ENCODE measurements at places on chromosomes 6 and 20. TPM values are rescaled to one million over a fixed set of nuclear protein-coding genes. Genes with fewer than 3 reads are reported as not detected.
A peak's percentile ranks its signal among the peaks of the same experiment; 100 is the strongest.

The ATXN1 gene
- 70.9 TPM for total RNA-seq

The CST1 gene
- not detected for total RNA-seq

The HLA-DMB gene
- 0.11 TPM for total RNA-seq

The TRIM15 gene
- not detected for total RNA-seq

DNA sequence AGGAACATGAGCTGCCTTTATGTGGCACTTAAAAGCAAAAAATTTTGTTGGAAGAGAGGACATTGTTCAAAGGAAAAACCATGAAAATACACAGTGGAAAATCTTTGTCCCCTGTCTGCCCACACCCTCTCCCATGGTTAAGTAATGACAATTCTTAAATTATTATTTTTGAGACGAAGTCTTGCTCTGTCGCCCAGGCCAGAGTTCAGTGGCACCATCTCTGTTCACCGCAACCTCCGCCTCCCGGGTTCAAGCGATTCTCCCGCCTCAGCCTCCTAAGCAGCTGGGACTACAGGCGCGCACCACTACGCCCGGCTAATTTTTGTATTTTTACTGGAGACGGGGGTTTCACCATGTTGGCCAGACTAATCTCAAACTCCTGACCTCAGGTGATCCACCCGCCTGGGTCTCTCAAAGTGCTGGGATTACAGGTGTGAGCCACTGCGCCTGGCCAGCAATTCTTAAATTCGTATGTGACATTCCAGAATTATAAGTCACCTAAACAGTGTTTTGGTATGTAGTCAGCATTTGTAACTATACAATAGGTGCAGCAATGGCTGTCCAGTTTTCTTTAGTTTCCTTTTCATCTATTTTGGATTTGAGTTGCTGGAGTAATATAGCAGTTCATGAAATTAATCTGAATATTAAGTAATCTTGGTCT is 636 bp upstream of the SSR1 start:
- DNase-seq, result no peak

DNA sequence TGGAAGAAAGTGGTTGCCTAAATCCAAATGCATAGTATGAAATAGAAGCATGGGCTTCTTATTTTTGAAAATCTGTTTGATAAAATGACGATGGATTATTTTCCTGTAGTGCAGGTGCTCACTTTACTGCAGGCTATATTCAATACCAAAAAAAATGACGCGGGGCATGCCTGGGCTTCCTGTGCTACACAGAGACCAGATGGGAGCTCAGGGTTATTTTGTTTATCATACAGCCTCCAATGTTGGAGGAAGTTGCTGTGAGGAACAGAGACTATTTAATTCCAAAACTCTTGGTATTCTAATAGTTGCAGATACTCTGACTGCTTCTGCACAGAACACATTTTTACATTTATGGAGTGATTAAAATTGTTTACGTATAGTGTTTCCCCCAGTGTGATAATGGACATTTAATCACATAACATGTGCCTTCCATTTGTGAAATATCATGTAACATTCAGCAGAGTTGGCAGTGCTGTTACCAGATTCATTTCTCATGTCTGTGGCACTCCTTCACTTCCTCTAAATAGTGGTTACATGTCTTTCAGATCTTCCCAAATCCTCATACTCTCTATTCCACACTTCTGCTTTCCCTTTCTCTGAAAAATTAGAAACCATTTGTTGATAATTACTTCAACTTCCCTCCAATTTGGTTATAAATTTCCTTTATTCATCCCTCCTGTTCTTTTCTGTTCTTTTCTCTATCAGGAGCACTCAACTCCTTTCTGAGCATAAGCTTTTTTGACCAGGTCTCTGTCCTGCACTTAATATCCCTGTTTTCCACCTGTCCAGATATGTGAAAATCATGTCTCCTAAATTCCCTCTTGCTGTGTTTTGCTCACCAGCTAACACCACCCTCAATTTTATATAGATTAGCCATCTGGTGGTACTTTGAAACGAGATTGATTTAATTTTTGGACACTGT is 121.6 kb downstream of the ADGRB3 start:
- no peak for DNase-seq

DNA sequence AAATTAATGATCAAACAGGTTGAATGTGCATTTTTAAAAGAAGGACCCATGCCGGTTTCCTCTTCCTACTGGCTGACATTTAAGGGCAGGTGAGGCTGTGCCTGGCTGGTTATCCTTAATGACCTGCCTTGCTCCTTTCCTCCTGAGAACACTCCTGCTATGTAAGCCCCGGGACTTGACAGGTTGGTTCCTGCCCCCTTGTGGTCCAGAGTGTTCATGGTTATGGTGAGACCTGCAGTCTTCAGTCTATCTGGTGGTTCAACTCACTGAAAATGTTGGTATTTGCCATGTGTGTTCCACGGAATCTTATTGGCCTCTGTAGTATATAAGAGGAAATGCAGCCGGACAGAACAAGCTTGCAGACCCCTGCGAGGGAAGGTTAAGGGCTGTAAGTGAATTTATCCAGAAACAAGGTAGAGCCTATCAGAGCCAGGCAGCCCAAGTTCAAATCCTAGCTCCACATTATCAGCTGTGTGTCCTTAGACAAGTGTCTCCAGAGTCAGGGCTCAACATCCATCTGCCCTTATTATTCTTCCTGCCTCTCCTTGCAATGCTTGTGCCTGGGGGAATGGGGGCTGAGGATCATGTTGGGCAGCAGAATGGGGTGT is 5.2 kb upstream of the BPIFA3 start:
- peak; percentile 5 for DNase-seq

GRCh38 chr6:23327621-23328020 is 758.3 kb downstream of the HDGFL1 start:
- DNase-seq, result no peak

- peak; percentile 17 for DNase-seq
Observed at GRCh38 chr20:47682028-47682783, 103.1 kb downstream of the SULF2 start.

DNA sequence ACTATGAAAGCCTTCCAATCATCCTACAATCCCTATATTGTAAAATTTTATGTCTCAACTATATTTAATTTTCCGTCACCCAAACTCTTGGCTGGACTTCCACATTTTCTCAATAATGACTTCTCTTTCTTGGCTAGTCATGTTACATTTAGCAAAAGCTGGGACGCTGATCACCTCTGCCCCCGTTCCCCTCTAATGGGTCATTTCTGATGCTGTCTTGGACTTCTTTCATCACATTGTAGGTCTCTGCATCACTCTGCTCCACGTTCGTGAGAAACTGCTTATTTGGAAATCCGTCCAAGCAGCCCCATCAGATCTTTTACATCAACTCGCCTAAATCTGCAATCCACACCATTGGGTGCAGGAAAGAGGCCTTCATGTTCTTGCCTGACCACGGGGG is 203.8 kb downstream of the MYLK4 start:
- DNase-seq, result no peak

DNA sequence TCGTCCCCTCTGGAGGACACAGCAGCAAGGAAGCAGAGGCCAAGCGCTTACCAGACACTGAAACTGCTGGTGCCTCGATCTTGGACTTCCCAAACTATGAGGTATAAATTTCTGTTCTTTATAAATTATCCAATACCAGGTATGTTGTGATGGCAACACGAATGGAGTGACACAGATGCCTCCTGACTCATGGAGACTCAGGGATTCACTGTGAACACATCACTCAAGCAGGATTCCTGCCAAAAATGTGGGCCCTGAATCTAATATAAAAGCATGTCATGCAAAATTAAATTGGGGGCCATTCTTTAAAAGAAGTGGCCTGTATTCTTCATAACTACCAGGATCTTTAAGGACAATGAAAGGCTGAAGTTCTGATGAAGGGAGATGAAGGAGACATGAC is 52.5 kb upstream of the SLC22A23 start:
- no peak for DNase-seq

- DNase-seq, result peak; percentile 86
Observed at GRCh38 chr6:118705544-118706491, 54.4 kb upstream of the CEP85L start.

DNA sequence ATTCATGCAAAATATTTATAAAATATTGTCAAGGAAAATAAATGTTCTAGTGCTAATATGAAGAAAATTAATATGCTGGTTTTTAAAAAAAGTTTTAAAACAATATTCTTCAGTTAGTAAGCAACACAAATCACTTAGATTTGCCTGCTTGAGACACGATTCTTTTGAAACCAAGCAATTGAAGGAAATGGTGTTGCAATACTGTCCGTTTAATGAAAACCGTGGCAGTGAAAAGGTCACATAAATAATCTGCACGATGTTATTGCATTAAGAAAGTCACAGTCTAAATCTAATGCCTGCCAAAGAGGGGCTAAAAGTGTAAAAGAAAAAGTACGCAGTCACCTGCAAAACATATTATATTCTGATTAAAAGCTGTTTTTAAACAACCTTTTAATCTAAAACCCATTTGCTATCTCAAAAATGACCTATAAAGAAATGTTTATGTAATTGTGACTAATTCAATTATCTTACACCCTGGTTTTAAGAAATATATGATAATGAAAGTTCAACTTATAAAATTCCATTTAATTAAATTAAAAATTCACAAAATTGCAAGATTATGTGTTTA is 143.0 kb downstream of the GMDS start:
- DNase-seq, result no peak

DNA sequence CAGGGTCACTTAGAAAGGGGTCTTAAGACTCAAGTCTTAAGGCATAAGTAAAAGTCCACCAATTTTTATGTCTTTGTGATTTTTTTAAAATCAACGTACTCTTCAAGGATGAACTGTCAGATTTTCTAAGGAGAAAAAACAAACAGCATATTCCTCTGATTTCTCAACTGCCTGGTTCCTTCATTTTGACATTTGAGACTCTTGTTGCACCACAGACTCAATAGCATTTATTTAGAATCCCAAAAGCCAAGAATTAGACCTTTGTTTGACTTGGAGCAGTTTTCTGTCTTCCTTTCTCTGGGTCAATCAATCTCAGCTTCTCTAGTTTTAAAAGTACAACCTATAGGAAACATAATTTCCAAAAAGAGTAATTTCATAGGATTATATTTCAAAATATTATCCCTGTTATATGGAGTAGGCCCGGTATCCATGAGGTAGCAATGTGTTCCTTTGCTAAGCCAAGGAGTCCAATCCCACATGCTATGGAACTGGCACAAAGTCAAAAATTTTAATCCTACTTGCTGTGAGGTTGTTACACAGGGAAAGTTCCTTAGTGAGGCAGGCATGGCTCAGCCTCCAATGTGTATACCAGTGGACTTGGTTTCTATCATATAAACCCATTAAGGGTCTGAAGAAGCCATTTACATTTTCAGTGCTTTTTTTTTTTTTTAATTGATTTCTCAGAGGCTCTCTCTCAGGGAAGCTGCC is 405.7 kb downstream of the KIF16B start:
- DNase-seq, result no peak

DNA sequence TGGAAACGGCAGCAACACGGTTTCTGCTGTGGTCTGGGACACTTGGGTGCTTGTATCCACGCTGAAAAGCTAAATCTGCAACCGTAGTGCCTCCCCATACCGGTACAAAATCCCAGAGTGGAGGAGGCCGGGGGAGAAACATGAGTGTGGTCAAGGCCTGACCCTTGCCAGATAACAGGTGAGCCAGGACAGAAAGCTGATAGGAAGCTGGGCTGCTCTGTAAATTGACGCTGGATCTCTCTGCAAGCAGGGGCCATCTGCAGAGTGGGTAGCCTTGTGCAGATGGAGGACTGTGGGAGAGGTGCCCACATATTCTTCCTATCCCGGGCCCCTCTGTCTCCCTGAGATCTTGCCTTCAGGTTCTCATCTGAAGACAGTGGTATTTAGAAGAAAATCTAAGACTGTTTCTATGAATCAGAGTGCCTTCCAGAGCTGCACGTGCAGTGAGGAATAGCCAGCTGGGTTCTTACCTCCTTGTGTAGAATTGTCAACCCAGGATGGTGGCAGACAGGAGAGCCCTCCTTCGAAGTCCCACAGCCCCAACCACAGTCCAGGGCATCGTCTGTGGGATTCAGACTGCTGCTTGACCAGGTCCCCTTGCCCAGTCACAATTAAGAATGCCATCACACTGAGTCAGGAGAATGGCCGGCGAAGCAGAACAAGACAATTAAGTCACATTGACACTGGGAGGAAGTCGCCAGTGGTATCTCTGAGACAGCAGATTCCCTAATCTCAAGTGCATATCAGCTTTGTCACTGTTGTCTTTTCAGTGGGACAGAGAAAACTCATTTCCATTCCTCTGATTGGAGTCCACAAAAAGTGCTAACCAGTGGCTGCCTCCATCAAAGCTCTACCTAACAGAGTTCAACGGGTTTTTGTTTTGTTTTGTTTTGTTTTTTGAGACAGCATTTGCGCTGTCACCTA is 100.0 kb upstream of the RIPOR2 start:
- DNase-seq, result peak; percentile 9

DNA sequence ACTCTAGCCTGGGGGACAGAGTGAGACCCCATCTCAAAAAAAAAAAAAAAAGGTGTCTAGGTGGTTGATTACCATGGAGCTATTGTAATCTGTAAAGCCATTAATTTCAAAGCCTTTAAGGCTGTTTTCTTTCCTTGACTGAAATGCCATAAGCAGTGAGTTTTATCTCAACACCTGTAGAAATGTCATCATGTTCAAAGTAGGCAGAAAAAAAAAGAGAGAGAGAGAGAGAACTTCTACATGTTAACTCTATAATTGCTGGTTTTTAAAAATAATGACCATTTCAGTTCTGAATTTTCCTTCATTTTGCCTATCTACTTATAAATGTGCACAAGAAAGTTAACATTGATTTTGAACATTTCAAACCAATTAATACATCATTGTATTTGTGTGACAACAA is 29.7 kb upstream of the POLR1H start:
- no peak for DNase-seq

GRCh38 chr20:53070706-53071392 is 98.7 kb downstream of the TSHZ2 start:
- peak; percentile 60 for DNase-seq

DNA sequence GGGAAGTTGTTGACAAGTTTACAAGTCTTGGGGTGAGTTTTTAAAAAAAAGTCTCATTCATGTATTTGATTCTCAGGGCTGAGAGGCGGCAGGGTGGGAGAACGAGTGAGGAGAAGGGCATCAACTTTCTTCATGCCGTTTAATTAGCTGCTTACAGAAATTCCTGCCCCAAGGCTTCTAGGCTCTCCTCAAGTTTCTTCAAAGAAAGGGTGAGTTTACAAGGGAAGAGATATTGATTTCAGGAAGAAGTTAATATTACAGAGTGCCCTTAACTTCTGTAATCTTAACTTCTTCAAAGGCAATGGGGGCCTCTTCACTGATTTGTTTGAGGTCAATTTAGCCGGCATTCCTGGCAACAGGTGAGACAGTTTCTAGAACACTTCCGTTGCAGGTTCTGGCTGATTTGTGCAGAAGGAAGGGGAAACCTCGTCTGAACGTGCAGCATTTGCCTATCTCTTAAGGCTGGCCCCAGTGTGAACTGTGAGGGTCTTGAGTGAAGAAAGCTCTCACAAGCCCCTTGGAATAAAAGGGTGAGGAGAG is 3.4 kb upstream of the COL12A1 start:
- no peak for DNase-seq

All from astrocyte (in vitro differentiated cells and primary cell).